ENCODE measurements at places on chromosomes 3 and 15.

DNA sequence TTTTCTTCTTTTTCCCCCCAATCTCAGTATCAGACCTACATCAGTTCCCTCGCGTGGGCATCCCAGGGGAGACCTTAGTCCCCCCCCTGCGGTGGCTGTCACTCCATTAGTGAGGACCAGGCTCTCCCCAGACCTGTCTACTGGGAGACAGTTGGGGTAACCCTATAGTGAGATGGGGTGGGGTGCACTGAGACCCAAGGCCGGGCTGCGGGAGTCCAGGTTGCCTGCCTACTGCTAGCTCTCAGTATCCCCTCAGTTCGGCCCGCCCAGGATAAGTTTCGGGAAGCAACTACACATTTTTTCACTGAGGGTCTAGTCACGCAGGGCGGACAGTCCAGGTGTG, 671 bp upstream of the DCUN1D1 start:
- no peak for DNase-seq

DNA sequence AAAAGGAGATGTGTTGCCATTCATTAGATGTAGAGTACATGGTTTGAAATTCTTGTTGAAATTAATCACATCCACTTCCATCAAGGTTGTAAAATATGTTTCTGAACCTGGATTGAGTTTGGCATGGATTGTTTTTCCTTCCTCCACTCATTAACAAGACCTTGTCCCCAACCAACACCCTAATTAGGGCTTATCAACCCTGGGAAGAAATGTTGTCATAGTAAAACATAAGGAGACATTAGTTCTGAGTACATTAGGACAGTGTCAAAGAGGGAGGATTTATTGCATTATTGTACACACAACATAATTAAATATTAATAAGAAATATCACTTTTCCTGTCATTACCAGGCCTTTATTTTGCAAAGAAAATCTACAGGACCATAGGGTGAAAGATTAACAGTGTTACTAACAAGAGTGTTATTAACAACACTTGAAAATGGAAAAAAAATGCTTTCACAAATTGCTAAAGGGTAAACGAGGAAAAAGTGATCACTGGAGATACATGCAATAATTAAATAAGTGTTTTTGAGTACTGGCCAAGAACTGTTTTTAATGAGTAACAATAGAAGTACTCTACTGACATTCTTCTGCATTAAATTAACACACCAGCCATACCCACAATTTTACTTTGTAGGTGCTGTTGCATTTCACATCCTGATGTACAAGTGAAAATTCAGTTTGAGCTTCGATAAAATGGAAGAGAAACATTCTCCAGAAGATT, 30.4 kb upstream of the WDR72 start:
- DNase-seq, result no peak

GRCh38 chr15:38991701-38992100, 427.1 kb upstream of the RASGRP1 start:
- no peak for DNase-seq

DNA sequence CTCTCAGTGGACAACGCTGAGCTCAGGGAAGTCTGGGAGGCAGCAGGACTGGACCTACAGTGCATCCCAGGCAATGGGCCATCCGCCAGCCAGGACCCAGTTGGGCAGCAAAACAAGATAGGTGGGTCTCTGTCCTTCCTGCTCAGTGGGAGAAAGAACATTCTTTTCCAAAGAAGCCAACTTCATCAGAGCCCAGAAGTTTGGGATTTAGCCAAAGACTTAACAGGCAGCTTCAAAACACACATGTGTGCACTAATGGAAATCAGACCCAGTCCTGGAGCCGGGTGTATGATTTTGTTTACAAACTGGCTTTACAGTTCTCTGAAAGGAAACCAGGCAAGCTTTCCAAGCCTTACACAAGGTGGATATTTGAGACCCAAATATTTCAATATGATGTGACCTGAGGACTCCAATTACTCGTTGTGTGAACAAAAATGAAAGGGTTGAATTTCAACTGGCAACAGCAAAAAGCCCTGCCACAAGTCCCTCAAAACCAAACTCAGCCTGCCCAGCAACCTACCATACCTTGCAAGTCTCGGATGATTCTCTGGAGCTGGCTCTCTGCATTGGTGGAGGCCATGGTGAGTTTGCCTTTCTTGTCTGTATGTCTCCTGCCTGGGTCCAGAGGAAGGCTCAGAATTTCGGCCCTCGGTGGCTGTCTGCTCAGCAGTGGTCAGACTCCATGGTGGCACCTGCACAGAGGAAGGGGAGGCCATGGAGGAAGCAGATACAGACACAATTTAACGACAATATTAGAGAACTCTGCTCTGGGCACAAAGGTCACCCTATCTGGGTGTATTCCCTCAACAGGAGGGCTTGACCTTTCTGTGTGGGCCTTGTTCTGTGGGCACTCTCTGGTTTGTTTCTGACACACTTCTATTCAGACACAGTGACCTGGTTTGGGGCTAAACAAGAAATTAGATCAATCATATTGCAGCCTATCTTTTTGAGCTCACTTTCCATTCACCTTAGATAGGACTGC, 11.0 kb downstream of the FYCO1 start:
- DNase-seq, result no peak

DNA sequence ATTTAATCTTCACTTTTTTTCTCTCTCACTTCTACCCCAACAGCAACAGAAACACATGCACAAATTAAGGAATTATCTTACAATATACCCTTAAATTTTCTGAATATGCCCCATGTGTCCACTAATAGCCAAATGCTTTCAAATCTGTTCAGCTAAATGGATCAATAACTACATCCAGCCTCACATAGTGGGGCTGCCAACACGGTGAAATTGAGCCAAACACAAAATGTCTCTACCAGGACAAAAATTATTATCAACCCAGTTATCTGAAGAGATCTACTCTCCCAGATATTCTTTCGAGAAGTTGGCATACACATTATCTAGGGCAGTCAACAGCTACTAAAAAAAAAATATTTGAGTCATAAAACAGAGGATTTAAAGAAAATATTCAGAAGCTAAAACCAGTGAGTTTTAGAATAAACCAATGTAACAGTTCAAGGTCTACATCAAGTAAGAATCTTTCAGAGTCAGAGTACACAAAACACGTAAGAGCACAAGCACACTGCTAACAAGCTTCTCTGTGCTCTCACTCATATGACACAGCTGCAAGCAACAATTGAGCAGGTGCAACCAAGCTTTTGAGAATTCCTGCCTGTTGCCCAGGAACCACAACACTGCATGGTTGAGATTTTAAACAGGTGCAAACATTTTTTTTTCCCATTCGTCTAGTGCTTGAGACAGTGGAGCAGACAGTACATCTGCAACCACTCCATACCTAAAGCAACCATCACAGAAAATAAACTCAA, 247.7 kb downstream of the ZBTB20 start:
- no peak for DNase-seq

DNA sequence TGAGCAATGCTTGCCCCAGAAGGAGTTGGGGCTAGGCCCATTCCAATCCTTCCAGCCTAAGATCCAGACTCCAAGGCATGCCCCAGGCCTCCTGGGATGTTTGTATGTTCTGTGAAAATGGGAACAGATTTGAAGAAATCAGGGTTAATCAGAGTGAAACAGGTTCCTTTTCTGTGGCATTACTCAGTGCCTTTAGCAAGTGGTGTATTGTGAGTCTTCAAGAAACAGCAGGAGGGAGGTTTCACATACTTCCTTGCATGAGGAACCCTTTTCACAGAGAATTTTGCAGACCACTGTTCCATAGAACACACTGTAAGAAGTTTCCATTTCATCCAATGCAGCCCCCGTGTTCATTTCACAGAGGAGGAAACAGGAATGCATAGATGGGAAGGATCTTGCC, 8.4 kb upstream of the CDC25A start:
- DNase-seq, result no peak

DNA sequence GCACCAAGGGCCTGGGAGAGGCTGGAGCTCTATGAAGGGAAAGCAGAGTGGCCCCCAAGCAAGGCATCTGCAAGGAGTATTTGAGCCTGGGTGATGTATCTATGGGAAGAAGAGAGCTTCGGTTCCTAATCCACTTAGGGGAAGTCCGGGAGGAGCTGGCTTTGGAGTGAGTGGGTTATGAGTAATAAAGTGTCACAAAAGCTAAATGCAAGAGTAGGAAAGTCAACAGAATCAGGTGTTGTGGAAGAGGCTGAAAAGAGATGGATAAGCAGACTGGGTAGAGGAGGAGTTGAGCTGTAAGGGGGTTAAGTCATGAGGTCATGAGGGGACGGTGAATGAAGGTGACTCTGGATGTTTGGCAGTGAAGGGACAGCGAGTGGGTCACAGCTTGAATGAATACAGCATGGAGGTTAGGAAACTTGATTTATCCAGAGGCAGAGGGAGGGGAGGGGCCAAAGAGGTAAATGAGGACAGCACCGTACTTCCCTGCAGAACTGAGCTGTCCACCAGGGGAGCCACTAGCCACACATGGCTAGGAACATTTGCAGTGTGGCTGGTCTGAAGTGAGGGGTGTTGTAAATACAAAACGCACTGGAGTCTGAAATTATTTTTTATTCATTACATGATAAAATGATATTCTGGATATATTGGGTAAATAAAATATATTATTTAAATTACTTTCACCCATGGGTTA, 83.3 kb downstream of the ADCY5 start:
- no peak for DNase-seq

DNA sequence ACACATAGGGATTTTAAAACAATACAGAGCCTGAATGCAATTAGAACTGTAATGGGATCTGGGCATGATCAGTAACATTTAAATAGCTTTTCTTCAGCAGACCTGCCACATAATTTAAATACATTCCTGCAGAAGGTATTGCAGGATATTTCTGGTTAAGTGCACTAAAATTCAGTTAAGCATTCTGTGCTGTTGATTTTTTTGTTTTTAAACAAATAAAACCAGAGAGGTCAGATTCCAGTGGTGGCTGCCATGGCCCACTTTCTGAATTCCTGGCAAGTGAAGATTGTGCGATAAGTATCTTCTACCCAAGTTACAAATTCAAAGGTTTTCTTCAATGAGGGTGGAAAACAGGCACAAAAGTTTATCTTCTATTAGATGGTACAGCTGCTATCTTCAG, 98.7 kb downstream of the RAP2B start:
- DNase-seq, result no peak

DNA sequence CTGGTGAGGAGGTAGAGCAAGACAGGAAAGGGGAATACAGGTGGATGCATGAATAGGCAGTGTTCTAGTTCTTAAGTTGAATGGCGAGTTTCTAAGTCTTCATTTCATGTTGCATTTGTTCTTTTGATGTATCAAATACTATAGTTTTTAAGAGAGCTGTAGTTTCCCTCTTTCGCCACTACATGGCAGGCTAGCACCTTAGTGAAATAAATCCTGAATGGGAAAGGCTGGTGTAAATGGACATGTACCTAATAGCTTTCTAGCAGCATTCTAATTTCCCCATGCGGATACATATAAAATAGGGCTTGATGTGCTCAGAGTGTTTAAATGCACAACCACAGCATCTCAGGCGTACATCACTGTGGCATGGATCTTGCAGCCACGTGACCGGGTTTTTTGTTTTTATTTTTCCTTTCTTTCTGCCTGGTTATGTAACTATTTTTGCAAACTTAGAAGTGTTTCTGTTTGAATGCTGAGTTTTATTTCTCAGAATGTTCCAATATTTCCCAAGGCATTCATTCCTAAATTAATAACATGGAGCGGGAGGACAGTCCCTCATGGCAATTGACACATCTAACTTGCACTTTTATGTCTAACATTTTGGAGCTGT, 23.5 kb upstream of the CLN6 start:
- DNase-seq, result no peak

GRCh38 chr15:38538328-38539007, 26.1 kb downstream of the RASGRP1 start:
- no peak for DNase-seq

- DNase-seq, result no peak
Observed at GRCh38 chr3:136427236-136427635, 177.1 kb downstream of the PCCB start.

- no peak for DNase-seq
Observed at GRCh38 chr15:51558411-51558810, 64.2 kb downstream of the DMXL2 start.

Measured in epithelial cell of prostate (primary cell).